Activated CD4-positive, alpha-beta T cell treated with anti-CD3 and anti-CD28 coated beads for 24 hours (primary cell): ENCODE measurements at places on chromosomes 1 and 21.

GRCh38 chr1:81455481-81455880, 345.3 kb upstream of the ADGRL2 start:
- DNase-seq, result no peak

- no peak for DNase-seq
These were observed 22.4 kb downstream of the CFHR4 start for GRCh38 chr1:196910215-196910614.

GRCh38 chr21:42818328-42818749, 61.0 kb downstream of the WDR4 start:
- DNase-seq, result peak; percentile 41

DNA sequence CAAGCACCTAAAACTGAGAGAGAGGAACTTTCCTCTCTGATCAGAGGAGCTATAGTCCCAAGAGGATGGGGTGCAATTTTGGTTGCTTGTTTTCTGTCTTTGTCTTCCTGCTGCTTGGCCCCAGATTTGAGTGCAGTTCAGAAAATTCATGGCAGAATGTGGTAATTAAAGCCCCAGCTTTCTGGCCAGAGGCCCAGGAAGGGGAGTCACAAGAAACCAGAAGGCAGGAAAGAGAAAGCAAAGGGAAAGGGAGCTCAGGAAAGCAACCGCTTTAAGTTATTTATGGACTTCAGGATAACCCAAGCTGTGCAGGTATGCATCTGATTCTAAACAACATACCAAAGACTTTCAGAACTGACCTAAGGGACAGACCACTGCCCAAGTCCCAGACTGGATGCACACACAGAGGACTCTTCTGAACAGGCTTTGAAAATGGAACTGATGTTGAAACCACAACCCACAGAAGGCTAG, 88.8 kb downstream of the ST3GAL3 start:
- no peak for DNase-seq

DNA sequence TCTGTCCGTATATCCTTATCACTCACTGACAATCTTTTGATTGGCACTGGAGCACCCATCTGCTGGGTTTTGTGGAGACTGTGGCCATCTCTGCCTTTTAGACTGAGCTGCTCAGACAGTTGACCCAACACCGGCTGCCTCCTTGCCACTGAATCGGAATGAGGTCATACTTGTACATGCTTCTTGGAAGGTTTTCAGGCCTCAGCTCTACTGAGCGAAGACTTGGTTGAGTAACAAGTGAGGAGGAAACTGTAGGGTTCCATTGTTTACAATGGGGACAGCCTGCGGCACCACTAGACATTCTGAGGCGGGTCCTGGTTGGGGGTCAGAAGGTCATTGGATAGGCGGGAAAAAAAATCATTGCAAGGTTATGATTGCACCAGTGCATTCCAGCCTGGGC, 320.3 kb downstream of the KIF26B start:
- no peak for DNase-seq

GRCh38 chr1:185732951-185733350, 1.2 kb upstream of the HMCN1 start:
- DNase-seq, result no peak

DNA sequence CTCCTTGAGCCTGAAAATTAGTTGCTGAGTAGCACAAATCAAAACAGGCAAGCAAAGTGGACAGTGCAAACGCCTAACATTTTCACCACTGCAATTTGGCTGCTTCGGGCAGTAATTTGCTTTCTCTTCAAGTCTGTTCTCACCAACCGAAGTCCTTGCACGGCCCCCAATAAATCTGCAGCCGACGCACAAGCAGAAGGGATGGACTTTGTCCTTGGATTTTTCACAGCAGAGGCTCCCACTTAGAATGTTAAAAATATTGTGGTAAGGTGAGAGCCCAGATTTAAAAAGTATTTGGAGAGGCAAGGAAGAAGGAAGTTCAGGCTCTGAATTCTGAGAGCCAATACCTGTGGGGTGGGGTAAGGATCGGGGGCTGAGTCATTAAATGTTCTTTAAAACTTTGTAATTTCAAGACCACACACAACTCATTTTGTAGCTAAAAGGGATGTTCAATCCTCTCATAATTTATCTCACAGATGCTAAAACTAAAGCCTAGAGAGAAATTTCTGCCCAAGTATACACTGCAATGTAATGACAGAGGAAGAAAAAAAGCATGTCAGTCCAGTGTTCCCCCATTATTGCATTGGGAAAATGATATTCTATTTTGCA, 6.2 kb downstream of the CD247 start:
- no peak for DNase-seq

- no peak for DNase-seq
These were observed 16.2 kb downstream of the CDCA8 start for GRCh38 chr1:37708471-37708870.

DNA sequence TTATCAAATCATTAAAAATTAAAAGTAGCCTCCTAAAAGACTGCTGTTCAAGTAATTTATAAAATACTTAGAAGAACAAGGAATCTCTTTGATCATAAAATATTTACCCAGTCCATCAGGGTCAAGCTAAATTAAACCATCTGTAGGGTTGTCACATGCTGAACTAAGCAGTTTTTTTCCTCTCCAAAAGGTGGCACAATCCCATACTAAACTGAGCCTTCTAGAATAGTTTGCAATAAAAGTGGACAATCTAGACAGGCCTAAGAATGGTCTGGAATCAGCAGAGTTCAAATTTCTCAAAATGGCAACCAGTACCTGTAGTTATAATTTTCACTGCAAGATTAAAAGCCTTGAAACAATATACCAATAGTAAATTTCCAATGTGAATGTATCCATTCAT, 194.8 kb downstream of the EIF4G3 start:
- no peak for DNase-seq

DNA sequence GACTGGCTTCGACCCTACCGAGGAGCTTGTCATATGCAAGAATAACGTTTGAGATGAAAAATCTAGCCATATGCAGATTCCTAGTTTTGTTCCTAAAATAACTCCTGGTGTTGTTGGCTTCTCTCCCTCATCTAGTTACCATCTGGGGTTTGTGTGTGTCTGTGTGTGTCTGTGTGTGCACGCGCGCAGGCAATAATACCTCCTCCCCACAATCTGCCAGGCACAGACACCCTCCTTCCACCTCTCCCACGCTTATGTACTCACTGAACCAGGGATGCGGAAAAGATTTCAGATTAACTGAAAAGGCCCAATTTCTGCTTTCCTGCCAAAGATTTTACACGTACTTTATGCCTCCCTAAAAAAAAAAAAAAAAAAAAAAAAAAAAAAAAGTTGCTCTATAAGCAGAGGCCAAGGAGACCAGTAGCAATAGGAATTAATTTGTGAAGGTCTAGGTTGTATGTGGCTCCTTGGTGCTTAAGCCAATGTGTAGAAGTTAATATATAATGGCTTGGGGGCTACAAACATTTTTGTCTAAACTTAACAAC, 452.7 kb downstream of the NUF2 start:
- no peak for DNase-seq

GRCh38 chr1:233143241-233143640, 152.3 kb downstream of the PCNX2 start:
- DNase-seq, result no peak

GRCh38 chr1:230759369-230760065, 12.3 kb downstream of the CAPN9 start:
- DNase-seq, result no peak

DNA sequence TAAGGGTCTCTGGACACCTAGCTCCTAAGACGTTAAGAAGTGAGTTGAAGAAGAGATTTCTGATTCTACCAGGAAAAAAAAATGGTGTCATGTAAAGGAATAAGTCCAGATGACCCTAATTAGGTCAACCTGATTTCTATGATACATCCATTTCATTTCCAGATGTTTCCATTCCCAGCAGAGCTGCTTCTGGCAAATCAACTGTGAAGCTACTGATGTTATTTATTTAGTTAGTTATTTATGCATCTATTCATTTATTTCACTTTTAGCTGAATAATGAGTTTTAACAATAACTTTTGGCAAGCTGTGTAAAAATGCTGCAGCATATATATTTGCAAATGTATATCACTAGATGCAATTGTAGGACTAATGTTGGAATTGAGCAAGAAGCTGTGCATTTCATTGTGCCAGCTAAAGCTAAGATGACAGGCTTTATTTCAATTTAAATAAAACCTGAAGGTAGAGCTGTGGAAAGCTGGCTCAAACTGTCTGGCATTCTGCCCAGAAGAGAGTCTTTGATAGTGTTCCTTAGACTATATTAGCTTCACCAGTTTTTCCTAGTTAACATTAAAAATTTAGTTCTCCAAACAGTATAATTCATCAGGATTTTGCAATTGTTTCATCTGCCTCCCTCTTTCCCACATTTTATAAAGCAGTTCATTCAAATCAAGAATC, 1164.4 kb upstream of the ADGRL4 start:
- no peak for DNase-seq

DNA sequence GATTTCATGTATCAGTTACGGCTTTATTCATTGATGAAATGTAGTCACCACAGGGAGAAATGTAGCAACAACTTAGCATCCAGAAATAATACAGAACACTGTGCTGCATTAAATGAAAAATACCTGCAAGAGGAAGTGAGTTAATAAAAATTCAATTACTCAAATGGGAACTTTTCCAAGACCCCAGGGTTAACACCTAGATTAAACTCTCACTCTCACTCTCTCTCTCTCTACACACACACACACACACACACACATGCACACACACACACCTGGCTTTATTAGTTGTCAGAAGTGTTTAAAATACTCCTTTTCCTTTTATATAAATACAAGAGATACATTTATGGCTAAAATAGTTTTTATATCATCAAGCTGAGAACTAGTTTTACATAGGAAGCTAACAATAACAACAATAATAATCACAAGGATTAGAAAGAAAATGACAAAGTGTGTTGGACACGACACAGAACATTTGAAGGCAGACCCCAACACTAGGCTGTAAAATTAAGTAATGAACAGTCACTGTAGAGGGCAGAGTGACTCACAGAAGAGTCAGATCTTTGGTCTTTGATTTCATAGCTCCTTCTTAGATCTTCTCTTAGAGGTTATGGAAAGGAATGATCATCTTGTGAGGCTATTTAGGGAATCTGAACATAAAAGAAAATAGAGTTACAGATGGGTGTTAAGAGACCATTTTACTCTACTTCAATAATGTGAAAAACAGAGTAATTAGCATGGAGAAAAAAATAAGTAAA, 1266.0 kb upstream of the ADGRL2 start:
- no peak for DNase-seq

DNA sequence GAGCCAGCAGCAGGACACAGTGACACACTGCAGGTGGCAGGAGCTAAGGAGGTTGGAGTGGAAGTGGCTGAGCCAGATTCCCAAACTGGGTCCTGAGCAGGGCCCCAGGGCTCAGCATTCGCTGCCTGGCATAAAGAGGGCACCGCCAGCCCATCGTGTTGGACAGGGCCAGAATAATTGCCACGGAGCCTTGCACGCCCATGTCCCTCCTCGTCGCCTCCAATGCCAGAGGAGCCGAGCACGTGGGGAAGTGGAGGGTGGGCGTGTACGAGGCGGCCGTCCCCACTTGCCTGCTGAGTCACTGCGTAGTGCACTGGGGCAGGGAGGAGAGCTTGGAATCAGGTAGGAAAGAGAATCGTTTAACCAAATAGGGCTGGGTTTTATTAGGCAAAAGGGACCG, 26.1 kb upstream of the LRRC47 start:
- DNase-seq, result no peak

GRCh38 chr1:231681006-231681405, 54.4 kb downstream of the DISC1 start:
- no peak for DNase-seq

DNA sequence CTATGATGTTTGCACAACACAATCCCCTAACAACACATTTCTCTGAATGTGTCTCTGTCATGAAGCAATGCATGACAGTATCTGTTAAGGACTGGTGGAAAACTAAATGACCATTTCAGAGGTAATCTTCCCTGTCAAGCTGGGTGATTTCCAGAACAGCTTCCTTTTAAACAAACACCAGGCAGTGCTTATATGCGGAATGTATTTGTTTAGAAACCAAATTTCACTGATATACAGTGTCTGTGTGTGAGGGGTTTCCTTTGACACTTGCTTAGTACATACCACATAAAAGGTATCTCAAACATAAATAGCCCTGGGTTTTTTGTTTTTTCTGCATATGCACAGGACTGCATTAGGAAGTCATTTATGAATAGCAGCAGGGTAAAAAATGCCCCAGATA, 95.6 kb downstream of the TGFBR3 start:
- no peak for DNase-seq
